ENCODE measurements at places on chromosomes 5 and 9. TPM values are rescaled to one million over a fixed set of nuclear protein-coding genes. Genes with fewer than 3 reads are reported as not detected.

The ENTPD2 gene
- total RNA-seq = not detected

The FYB1 gene
- not detected for total RNA-seq

The GLRA1 gene
- not detected for total RNA-seq

The CD180 gene
- total RNA-seq = not detected

The ANKDD1B gene
- 0.20 TPM for total RNA-seq

The LHFPL2 gene
- total RNA-seq = 40.0 TPM

The PCDHGA6 gene
- 1.3 TPM for total RNA-seq

The GMCL2 gene
- total RNA-seq = not detected

The ROPN1L gene
- total RNA-seq = 0.42 TPM
